Stimulated activated CD4-positive, alpha-beta T cell treated with anti-CD3 and anti-CD28 coated beads, Interleukin-1b, Interleukin-23, amount 100 ng/mL, for 1 hour (primary cell): ENCODE measurements at places on chromosomes 13 and 19.

- no peak for DNase-seq
Observed at GRCh38 chr19:55339889-55340783, 460 bp downstream of the KMT5C start.

DNA sequence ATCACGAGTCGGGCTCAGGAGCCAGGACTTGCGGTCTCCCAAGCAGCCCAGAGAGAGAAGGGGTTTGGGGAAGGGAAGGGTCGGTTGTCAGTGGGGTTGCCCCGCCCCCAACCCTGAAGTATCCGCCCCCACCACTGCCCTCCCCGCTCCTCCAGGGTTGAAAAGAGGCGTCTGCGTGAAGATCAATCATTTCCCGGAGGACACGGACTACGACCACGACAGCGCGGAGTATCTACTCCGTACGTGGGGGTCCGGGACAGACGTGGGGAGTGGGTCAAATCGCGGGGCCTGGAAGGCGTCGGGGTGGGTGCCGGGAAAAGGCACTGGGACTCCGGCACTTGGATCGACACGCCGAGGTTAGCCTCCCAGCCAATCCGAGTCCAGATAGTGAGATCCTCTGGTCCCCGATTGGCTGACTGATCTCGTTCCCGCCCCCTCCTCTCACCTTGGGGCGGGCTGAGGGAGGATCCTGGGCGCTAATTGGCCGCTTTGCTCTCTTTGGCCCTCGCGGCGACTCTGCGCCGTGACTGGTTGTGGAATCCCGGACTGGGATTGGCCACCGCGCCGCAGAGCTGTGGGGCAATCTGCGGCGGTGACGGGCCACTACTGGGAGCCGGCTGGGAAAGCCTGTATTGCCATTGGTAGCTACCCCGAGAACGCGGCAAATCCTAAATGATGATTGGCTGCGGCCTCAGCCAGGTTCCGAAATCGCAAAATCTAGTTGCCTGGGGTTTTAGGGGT, 13.3 kb upstream of the CACNG6 start:
- DNase-seq, result no peak

DNA sequence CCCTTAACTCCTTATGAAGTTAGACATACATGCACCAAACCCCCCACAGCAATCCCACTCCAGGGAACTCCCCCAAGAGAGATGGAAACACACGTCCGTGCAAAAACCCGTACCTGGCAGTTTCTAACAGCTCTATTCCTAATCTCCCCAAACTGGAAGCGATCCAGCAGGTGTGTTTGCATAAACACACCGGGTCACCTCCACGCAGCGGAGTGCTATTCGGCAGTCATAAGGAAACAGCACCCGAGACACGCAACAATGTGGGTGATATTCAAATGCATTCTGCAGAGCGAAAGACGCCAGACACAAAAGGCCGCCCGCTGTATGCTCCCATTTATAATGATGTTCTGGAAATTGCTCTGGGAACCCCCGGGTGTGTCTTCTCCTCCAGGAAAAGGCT, 6.8 kb upstream of the ZNRF4 start:
- no peak for DNase-seq

DNA sequence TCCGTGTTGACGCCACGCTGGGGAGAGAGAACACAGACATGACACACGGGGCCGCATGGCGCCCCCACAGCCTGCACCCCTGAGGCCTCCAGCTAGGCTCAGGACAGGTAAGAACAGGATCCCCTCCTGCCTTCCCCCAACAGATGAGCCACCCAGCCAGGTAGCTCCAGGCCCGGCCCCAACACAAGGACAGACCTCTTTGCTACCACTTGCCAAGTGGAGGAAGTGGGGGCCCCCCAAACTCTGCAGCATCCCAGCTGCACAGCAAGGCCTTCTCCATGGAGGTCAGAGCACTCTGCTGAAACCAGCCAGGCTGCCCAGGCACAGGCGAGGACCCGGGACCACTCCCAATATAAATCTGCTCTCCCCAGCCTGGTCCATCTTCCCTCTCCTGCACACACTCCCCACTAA, 31.5 kb downstream of the PEPD start:
- no peak for DNase-seq

DNA sequence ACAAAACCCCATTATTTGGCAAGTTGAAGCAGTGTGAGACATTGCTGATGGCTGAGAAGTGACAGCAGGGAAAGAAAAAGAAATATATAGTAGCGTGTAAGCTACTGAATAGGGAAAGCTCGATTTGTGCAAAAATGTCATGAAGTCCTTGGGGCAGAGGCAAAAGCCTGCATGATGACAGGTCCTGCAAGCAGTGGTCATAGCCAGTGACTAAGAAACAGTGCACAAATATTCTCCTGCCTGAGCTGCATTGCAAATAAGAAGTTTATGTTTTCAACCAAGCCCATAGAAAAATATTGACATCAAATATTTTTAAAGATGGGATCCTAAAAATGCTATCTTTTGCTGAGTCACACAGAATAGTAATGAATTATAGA, 270.0 kb downstream of the SLITRK6 start:
- no peak for DNase-seq

DNA sequence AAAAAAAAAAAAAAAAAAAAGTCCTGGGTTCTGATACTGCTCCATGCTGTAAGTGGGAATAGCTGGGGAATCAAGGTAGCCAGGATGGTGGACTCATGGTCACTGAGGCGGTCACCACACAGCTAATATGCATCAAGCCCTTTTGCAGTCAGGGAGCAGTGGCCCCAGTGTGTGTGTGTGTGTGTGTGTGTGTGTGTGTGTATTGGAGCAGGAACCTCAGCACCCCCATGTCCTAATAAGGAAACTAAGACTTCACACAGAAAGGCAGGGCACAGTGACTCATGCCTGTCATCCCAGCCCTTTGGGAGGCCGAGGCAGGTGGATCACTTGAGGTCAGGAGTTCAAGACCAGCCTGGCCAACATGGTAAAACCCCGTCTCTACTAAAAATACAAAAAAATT, 12.0 kb downstream of the B3GNT3 start:
- DNase-seq, result no peak

DNA sequence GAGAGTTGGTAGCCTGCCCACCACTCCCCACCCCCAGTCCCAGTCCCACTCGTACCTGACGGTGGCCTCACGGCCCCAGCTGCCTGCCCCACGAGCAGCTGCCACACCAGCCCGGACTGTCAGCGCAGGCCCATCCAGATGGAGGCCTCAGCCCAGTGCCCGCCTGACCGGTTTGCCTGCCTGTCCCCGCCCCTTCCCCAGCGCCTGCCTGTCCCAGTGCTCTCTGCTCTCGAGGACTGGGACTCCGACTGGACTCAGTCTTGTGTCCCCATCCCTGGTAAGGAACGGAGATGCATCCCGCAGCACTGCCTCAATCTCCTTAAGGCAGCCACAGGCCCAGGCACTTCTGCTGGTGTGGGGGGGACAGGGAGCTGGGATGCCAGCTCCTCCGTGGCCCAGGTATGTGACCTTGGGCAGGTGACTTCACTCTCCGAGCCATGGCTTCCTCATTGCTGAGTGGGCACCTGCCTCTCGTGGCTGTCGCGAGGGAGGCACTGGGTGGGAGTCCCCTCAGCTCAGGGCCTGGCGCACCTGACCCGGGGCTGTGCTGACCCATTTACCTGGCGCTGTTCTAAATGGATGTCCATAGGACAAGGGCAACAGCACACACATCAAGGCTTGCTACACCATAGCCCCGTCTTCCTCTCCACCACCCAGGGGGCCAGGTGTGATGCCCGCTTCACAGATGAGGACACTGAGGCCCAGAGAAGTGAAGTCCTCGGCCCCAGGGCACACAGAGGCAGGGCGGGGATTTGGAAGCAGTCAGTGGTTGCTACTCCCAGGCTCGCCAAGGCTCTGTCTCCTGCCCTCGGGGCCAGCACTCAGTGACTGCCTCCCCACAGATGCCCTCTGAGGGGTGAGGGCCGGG, at the start of gene NKPD1:
NKPD1 (minus strand) TSS at position 113 of the 868 bp plus-strand sequence. CDS start 832 bp downstream, outside the sequence.
- DNase-seq, result no peak

GRCh38 chr13:81409284-81409683, 1068.4 kb upstream of the SPRY2 start:
- no peak for DNase-seq

DNA sequence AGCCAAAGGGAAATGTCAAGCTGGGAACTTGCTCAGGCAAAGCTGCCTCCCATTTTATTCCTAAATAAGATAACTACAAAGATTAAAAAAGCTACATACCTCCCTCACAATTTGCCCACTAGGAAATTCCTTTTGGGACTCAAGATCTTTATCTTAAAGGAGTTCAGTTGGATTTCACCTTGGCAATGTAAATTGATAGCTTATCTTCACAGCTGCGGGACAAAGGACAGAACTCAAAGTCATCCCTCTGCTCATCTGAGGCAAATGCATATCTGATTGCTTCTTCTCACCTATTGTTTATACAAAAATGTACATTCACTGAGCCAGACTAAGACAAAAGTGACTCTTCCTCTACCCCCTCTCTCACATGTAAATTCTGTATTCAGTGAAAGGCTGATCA, 47.8 kb downstream of the FGF14 start:
- no peak for DNase-seq

DNA sequence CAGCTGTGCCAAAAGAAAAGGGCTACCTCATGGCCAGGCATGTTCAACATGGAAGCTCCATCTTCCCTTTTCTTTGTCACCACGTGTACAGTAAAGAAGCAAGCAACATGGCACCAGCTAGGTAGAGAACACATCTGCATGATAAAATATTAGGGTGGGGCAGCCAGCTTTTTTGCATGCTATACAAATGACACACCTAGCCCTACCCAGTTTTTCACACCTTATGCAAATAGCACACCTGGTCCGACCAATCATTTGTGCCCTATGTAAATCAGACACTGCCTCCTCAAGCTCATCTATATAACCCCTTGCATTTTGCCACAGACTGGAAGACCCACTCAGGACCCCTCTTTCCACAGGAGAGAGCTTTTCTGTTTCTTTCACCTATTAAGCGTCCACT, 85.5 kb downstream of the STOML3 start:
- no peak for DNase-seq

GRCh38 chr19:16435238-16435917, 36.4 kb downstream of the EPS15L1 start:
- DNase-seq, result no peak
